ENCODE measurements at places on chromosomes 16 and 17.

DNA sequence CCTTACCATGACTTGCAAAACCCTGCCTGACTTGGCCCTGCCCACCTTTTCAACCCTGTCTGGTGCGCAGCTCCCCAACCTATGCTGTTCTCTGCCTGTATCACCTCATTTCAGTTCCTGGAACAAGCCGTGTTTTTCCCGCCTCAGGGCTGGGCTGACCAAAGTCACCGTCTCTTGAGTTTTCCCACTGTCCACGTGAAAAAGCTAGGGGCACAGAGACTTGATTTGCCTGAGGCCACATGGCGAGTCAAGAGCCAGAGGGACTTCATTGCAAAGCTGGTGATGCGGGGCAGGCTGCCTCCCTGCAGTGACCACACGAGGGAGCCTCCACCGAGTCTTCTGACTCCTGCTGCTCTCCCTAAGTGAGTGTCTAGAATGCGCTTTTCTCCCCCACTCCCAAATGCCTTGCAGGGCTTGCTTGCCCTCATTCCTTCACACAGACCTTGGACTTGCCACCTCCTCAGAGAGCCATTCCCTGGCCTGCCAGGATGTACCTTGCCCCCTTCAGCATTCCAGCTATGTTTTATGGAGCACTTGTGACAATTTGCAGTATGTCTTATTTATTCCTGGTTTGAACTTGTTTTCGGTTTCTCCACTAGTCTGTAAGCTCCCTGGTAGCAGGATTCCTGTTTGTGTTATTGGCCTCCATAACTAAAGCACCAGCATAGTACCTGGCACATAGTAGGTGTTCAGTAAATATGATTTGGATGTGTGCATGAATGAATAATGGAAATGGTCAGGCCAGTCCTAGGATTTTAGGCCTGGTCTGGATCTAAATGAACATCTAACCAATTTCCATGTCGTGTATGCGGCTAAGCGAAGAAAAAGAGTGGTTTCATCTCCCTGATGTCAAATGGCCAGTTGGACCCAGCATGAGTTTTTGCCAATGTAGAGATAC is 252.3 kb downstream of the SNX29 start:
- no peak for DNase-seq

GRCh38 chr16:69937465-69937951 is 13.6 kb upstream of the CLEC18A start:
- no peak for DNase-seq

- no peak for DNase-seq
These were observed 57.5 kb downstream of the DNAH2 start for GRCh38 chr17:7775051-7775450.

- peak; percentile 53 for DNase-seq
These were observed 28.8 kb downstream of the GINS2 start for GRCh38 chr16:85659805-85660511.

DNA sequence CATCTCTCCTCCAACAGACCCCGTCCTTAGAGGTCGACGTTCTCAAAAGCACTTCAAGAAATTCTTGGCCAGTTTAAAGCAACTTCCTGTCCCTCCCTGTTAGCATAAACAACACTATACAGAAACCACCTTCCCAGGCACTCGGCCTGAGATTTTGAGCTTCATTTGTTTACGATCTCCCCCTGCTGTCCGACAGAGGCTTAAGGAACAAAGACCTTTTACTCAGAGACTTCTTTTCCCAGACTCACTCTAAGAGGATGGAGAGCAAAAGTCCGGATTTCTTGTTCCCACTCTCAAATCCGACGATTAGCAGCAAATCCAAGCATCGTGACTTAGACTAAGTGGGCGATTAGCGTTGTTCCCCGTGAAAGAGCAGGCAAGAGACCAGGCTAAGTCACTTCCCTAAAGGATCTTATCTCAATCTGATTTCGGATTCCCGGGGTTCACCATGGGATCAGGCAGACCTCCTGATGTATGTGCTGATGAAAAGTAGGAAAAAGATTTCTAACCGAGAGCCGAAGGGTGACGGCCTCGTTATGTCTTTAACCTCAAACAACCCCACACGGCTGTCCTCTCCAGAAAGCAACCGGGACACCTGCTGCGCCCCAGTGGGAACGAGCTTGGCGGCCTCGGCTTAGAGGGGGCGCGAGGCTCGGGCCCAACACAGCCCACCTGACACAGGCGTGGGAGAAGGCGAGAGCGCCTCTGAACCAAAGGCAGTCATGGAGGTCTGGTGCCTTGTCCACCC is 598 bp downstream of the INPP5K start:
- DNase-seq, result peak; percentile 11

DNA sequence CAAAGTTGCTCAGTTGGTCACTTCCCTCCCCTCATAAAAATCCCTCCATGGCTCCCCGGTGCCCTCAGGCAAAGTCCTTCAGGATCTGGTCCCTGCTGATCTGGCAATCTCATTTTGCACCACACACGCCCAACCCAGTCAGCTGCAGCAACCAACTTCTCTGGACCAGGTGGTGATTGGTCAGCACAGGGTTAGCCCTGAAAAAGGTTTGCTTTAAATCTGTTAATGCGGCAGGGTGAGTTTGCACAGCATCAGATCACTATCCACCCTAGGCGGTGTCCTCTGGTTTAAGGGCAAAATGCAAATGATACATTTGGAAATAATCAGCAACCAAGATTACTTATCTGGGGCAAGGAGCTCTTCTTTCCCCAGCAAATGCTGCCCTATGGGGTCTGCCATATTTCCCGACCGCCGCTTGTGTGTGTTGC is 42.9 kb upstream of the TNRC6C start:
- DNase-seq, result no peak

DNA sequence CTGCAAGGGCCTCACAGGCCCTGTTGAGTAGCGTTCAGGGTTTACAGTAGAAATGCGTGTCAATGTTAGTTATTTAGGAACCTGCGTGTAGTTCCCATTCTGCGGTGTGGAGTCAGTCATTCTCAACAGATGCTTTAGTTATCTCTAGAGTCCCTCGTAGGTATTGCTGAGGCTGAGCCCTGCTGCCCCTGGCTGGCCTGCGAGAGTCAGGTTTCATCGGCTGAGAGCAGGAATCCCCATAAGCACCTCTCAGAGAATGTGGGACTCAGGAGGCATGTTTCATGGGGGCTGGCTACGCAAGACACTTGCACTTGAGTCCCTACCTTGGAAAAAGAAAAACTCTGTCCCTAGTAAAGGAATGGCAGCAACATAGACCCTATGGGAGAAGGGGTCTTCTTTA is 347.5 kb upstream of the ASIC2 start:
- no peak for DNase-seq

- DNase-seq, result no peak
These were observed 4.9 kb downstream of the SPPL2C start for GRCh38 chr17:45849536-45849990.

DNA sequence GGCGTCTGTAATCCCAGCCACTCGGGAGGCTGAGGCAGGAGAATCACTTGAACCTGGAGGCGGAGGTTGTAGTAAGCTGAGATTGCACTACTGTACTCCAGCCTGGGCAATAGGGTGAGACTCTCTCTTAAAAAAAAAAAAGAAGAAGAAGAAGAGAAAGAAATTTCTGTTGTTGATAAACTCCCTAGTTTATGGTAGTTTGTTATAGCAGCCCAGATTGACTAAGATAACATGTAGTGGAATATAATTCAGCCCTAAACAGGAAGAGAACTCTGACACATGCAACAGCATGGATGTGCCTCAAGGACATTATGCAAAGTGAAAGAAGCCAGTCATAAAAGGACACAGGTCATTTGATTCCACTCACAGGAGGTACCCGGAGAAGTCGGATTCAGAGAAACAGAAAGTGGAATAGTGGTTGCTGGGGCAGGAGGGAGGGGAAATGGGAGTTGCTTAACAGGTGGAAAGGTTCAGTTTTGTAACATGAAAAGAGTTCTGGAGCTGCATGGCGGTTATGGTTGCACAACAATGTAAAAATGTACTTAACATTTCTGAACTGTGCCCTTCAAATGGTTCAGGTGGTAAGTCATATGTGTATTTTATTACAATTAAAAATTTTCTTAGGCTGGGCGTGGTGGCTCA is 26.0 kb upstream of the PRM1 start:
- DNase-seq, result no peak

GRCh38 chr16:51797669-51798259 is 646.7 kb upstream of the SALL1 start:
- DNase-seq, result no peak

GRCh38 chr17:65727246-65727645 is 165.8 kb upstream of the AXIN2 start:
- no peak for DNase-seq

DNA sequence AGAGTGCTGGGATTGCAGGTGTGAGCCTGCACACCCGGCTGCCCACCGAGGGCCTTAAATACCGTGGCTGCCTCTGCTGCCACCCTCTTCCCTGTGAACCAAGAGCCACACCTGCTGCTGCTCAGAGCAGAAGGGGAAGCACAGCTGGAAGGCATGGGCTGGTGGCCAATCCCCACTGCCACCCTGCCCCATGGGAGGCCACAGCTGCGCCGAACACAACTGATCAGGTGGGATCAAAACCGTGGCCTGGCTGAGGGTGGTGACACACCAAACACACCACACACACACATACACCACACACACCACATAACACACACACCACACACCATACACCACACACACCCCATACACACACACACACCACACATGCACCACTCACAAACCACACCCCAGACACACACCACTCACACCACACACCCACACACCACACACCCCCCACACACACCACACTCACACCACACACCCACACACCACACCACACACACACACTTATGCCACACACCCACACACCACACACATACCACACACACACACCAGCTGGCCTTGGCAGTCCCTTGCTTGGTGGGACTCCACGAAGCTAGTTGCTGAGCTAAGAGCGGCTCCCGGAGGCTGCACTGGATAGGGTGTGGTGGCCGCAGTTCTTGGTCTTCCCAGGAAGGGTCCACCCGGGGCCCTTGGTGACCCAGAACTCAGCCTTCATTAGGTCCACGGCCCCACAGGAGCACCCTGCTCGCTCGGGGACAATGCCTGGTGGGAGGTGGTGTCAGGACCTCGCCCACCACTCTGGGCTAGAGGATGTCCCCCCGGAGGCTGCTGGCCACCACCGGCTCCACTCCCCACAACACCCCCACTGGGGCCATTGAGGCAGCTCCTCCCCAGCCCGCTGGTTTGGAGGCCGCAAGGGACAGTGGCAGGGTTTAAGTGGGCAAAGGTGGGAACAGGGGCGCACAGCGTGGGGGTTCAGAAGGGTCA is 14.9 kb downstream of the CEP131 start:
- no peak for DNase-seq

- no peak for DNase-seq
These were observed 72.8 kb upstream of the ZNF750 start for GRCh38 chr17:82912484-82913089.

GRCh38 chr17:55278173-55278961 is 13.6 kb downstream of the HLF start:
- no peak for DNase-seq

- DNase-seq, result no peak
These were observed 908 bp upstream of the CLUH start for GRCh38 chr17:2712300-2713043.

GRCh38 chr17:32552280-32552679 is 65.5 kb downstream of the CDK5R1 start:
- DNase-seq, result no peak

GRCh38 chr17:41322094-41322902 is 6.8 kb upstream of the KRTAP17-1 start:
- no peak for DNase-seq

- DNase-seq, result no peak
These were observed 13.9 kb downstream of the BCAR1 start for GRCh38 chr16:75237398-75238131.

- peak; percentile 38 for DNase-seq
These were observed 26.5 kb upstream of the ADGRG1 start for GRCh38 chr16:57601801-57602478.

- no peak for DNase-seq
These were observed 73.4 kb downstream of the MRM3 start for GRCh38 chr17:855569-855968.

DNA sequence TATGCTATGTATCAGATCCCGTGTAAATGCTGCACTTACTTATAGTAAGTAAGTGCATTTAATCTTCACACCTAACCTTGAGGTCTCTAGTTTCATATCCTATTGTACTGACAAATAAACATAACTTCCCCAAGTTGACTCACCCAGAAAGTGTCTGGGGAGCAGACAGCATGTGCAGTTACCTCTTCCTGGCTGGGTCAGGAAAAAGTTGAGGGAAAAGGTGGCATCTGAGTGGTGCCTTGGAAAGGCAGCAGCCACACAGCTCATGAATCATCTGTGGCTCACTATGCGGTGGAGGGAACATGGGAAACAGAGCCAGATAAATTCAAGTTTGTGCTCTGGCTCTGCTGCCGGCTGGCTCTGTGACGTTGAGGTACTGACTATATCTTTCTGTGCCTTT is 382.0 kb upstream of the DYNLRB2 start:
- no peak for DNase-seq

DNA sequence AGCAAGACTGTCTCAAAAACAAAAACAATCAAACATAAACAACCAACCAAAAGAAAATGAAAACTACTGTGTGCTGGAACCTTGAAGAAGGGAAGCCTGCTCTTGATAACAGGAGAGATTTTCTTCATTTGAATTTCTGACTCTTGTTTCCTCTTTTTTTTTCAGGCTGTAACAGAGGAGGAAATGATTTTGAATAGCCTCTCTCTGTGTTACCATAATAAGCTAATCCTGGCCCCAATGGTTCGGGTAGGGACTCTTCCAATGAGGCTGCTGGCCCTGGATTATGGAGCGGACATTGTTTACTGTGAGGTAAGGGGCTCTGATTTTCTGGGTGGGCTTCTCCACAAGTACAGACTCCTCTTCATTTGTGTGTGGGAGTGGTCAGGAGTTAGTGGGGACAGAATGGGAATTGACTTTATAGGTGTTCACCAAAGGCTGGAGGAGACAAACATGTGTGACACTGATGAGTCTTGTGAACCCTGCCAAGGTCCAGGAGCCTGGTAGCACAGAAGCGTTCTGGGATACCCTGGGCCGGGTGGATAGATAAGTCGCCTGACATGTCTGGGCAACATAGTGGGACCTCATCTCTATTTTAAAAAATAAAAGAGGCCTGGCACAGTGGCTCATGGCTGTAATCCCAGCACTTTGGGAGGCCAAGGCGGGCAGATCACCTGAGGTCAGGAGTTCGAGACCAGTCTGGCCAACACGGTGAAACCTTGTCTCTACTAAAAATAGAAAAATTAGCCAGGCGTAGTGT is 14.9 kb downstream of the DUS2 start:
- no peak for DNase-seq

DNA sequence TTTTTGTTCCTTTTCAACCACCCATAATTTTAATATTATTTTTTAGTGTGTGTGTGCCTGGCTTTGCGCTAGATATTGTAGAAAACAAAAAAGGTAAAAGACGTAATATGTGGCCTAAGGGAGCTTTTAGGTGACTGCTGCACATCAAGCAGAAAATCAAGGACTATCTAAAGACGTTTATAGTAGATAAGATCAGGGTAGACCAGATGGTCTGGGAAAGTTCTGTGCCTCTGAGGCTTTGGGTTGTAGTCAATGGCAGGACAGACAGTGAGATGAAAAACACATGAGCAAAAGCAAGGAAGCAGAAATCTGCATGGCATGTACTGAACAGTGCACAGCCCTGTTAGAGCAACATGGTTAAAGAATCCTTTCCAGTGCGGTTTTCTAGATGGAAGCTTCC is 26.8 kb upstream of the ARHGAP23 start:
- no peak for DNase-seq
